ACHN (cell line): ENCODE measurements at places on chromosomes 6 and 20.

DNA sequence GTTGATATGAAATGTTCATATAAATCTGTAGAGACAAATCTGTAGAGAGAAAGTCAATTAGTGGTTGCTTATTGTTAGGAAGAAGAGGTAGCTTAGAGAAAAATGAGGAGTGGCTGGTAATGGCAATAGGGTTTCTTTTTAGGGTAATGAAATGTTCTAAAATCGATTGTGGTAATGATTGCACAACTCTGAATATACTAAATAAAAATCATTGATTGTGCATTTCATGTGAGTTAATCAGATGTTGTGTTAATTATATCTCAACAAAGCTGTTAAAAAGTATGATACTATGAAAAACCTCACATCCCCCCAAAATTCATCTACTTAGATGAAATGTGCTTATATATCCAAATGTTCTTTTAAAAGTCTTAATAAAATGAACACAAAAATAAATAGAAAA lies 84.2 kb downstream of the CEP57L1 start:
- DNase-seq = no peak

DNA sequence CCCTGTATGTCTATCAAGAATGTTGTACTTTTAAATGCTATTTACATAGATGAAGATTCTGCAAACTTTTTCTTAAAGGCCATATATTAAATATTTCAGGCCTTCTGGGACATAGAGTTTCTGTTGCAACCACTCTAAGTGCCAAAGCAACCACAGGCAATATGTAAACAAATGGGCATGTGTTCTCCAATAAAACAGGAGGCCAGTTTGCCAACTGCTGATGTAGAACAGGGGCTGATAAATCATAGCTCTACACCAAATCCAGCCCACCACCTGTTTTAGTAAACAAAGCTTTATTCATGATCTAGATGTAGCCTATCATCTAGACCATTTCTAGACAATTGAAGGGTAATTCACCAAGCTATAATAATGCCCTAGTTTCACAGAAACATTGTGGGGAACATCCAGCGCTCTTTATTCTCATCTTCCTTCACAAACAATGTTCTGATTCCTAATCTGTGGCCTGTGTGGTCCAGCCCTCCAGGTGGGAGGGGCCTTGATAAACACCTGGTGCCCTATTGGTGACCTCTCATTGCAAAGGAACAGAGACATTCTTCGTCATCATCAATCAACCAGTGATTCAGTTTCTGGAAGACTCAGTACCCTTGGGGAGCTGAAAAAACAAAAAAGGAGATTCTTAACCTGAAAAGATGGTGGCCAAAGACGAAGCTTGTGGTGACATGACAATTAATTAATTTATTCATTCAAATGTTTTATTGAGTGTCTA lies 80.2 kb downstream of the PREP start:
- no peak for DNase-seq

DNA sequence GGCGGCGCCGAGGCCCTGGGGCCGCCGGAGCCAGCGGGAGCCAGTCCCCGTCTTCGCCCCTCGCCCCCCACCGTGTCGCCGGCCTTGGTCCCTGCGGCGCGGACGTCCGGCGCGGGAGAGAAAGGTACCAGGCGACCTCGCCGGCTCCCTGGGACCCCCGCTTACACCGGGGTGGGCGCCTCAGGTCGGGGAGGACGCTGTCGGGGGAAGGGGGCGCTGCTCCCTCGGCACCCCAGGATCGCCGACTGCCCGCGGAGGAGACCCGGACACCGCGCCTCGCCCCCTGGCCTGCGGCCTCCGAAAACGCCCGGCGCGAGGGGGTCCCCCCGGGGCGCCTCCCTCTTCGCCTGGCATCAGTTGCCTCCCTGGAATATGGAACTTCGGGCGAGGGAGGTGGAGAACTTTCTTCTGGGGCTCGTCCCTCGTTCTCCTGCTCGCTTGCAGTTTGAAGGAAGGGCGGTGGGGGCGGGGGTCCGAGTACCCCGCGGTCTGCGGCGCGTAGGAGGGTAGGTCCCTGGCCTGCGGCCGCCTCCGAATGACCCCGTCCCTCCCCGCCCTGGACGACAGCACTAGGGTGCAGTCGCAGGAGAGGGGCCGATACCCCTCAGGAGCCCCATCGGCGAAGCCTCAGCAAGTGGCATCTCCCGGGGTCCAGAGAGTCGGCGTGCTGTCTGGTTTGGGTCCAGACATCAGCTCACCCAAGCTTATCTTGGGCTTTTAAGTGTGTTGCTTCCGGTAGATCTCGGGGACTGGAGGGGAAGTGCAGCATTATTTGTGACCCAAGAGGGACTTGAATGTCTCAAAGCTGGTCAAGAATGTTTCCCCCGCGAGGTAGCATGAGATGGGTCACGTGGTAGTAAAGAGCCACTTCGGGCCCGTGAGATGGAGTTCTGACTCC lies 549 bp downstream of the ANKRD6 start:
- no peak for DNase-seq

GRCh38 chr20:17559338-17559737 lies 10.5 kb upstream of the DSTN start:
- no peak for DNase-seq

DNA sequence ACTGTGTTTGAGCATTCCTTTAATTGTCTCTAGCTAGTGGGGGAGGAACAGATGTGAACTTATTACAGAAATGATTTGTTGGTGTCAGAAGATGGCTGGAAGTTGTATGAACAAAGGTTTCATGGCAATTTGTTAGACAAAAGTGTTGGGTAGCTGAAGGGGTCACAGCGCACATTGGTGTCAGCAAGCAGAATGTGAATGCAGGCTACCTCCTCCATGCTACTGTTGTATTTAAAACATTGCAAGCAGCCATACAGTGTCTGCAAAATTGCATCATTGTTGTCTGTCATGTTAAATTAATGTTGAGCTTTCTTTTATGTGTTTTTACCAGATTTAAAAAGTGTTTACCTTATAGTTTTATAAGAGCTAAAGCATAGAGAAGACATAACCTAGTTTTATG lies 6.2 kb downstream of the LRRC1 start:
- no peak for DNase-seq
